ENCODE measurements at places on chromosomes 12 and 14.

DNA sequence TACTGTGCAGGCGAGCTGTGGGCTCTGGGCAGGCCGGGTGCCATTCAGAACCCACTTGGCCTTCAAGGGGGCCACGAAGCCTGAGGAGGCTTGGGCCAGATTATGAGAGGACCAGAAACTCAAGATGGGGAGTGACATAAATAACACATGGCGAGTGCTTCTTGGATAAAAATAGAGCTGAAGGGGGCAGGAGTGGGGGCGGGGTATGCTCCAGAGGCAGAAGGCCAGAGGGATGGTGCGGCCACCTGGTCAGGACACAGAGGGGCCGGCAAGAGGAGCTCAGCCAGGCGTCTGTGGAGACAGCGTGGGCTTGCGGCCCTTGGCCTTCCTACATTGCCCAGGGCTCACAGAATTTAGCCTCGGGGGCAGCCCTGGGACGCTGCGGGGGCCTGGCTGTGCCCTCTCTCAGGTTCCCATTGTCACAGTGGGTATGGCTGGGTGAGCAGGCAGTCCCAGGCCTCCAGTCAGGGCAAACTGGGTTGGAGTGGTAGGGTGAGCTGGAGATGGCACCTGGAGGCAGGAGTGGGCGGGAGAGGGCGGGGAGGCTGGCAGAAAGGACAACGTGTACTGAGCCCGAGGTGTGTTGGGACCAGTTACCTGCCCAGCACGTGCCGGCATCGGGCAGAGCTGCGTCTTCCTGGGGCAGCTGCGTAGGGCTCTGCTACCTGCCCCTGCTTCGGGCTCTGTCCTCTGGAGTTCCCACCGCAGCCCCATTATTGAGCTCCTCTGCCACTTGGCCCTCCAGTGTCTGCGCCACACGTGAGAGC is 7.4 kb upstream of the SLC25A29 start:
- no peak for DNase-seq

DNA sequence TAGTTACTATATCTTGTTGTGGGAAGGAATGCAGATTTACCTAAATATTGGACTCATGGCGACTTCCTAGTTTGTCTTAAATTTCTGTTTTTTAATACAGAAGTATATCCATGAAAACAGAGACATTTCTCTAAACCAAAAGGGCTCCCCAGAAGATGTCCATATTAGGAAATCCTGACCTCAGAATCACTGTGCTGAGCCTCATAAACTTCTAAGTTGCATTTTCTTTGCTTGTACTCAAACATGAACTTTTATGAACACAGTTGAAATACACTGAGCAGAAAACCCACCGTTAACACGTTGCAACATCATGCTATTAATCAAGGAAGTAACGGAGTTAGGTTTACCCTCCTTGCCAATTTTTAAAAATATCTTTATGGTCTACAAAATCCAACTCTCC is 42.9 kb upstream of the NR2C1 start:
- DNase-seq: no peak

- no peak for DNase-seq
Measured at GRCh38 chr12:105933671-105934665, 204.8 kb downstream of the NUAK1 start.

DNA sequence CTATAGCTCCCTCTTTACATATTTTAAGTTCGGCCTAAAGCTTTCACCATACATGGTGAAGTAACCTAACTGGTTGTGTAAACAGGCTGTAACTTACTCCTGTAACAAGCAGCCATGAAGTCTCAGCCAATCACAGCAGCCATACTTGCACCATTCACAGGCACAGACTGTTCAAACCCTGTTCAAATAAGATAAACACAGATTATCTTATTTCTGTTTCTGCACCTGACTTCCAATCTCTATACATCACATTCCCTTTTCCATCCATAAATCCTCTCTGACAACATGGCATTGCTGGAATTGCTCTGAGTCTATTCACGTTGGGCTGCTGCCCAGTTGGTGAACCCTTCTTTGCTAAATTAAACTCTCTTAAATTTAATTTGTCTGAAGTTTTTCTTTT is 34.5 kb upstream of the ARID2 start:
- DNase-seq: no peak

DNA sequence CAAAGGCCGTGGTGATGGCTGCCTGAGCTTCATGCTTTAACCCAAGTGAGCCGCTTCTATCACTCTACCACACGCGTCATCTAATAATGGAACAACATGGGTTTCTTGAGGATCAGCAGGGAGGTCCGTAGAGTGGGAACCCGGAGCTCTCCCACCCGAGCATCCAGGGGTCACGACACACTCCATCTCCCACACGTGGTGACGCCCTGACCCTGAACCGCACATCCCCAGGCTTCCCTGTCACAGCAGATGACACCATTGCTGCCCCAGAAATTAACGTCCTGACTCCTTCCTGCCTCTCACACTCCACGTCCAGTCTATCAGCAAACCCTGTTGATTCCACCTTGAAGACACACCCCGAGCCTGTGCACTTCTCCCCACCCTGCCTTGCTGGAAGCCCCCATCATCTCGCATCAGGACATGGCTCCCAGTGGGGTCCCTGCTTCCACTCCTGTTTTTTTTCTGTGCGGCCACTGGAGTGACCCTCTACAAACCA is 163.2 kb downstream of the PIWIL1 start:
- DNase-seq: no peak

- DNase-seq: peak; percentile 38
Measured at GRCh38 chr12:102740141-102740955, 176.7 kb downstream of the PAH start.

- no peak for DNase-seq
Measured at GRCh38 chr12:127360580-127360979, 906.4 kb upstream of the TMEM132C start.

GRCh38 chr12:114945351-114945750 is 261.4 kb upstream of the TBX3 start:
- no peak for DNase-seq

GRCh38 chr14:89484051-89484844 is 67.2 kb upstream of the FOXN3 start:
- DNase-seq: no peak

GRCh38 chr12:43676183-43676813 is 82.3 kb downstream of the PUS7L start:
- DNase-seq: no peak

DNA sequence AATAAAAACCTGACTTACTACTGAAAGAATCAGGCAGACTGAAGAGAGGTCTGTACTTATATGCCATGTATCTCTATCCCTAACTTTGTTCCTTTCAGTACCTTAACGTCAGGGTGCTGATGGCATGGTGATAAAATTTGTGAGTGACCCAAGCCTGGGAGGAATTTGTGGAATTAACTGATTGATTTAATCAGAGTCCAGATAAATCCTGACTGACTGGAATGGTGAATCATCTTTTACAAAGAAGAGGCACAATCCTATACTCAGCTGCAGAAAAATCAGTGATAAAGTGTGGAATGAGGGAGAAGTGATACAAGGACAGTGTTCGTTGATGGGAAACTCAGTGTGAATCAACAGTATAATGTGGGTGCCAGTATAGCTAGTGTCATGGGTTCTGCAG is 3.7 kb downstream of the TDG start:
- no peak for DNase-seq

DNA sequence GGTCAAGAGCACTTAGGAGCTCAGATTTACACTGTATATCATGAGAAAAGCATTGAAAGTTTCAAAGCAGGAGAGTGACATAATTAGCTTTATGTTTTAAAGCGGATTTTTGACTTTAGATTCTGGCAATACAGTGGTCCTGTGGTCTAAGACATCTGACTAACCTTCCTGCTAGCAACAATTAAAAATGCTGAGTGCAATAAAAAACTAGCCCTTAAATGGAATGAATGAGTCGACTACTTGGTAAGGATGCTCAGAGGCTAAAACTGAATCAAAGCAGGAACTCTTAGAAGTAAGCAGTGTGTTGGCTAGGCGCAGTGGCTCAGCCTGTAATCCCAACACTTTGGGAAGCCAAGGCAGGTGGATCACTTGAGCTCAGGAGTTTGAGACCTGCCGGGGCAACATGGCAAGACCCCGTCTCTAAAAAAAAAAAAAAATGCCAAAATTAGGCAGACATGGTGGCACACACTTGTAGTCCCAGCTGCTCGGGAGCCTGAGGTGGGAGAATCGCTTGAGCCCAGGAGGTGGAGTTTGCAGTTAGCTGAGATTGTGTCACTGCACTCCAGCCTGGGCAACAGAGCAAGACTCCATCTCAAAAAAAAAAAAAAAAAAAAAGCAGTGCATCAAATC is 18.9 kb downstream of the BICD1 start:
- DNase-seq: no peak

DNA sequence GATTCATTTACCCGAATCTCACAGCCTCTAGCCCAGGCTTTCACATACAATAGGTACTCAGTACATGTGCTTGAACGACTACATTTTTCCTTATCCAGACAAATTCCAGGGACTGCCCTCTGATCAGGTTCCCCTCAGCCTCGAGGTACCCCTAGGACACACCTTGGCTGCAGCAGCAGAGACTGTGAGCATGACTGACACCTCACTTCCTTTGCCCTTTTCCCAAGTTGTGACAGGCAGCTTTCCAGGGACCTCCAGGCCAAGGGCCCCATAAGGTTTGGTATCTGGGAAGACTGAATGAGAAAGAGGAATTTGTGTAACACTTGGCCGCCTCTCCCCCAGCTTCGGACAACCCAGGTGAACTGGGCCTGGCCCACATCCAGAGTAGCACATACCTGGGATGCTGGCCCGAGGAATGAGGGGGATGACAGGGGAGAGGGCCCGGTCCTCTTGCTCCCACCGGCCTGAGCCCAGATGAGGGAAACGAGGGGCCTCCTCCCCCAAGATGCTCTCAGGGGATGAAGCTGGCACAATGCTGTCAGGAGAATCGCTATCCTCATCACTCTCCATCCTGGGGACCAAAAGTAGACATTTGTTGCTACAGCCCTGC is 10.2 kb upstream of the PRKAG1 start:
- DNase-seq: no peak

GRCh38 chr12:26514364-26514763 is 318.6 kb downstream of the ITPR2 start:
- no peak for DNase-seq

GRCh38 chr14:37172936-37173614 is 669 bp upstream of the SLC25A21 start:
- peak; percentile 8 for DNase-seq

DNA sequence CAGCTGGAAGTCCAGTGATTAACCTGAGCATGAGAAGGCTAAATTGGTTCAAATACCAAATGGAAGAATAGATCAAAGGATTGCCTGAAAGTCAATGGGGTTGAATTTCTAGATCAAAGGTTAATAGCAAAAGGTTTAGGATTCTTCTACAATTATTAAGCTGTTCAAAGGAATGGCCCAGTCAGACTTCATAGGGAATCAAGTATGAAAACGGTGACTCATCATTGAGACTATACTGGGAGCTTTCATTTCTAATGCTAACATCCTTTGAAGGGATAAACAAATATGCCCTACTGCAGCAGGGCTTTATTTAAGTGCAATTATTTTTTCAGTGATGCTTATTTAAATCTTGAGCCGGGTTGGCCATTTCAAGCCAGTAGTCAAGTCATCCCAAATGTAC is 152.8 kb downstream of the RIMBP2 start:
- no peak for DNase-seq

- peak; percentile 2 for DNase-seq
Measured at GRCh38 chr12:13208533-13209435, 12.3 kb downstream of the EMP1 start.

- peak; percentile 81 for DNase-seq
Measured at GRCh38 chr12:59113831-59114615, 193.7 kb upstream of the LRIG3 start.

GRCh38 chr14:69093631-69094421 is 59.1 kb downstream of the DCAF5 start:
- DNase-seq: peak; percentile 10

GRCh38 chr14:22411398-22412055 is 177.5 kb downstream of the DAD1 start:
- no peak for DNase-seq

DNA sequence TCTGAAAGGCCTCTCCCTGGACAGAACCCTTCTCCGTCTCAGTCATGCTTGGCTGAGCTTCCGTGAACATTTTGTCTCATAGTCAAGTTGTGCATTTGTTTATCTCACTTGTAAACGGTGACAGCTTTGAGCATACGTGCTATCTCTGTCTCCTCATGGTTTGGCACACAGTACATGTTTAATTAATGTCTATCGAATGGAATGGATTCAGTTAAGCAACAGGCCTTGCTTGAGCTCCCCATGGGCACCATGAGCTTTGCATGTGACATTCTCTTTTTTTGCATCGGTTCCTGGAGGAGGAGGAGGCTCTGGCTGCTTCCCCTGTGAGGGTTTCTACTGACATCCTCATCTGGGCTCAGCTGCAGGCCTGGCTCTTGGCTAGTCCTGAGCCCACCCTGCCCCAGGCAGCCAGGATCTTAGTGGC is 80.0 kb downstream of the PRIMA1 start:
- no peak for DNase-seq

DNA sequence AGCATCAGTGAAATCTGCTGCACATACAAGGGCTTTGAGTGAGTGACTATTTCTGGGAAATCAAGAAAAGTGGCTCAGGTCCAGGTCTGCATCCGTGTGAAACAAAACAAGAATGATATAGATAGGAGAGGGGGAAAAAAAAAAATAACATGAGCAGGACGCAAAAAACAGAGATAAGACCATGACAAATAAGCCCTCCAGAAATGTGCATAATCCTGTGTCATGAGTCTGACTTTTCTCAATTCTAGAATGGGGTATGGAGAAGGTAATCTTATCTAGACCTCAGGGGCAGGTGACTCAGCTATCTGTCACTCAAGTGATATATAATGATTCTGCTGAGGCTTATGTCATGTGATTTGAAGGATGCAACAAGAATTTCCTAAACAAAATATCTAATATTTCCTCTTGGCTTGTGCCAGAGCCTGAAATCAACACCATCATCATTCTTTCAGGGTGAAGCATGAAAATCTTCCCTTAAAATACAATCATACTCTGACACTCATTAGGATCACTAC is 250.0 kb downstream of the PHLDA1 start:
- DNase-seq: no peak

GRCh38 chr14:103172921-103173320 is 49.7 kb downstream of the TNFAIP2 start:
- no peak for DNase-seq

DNA sequence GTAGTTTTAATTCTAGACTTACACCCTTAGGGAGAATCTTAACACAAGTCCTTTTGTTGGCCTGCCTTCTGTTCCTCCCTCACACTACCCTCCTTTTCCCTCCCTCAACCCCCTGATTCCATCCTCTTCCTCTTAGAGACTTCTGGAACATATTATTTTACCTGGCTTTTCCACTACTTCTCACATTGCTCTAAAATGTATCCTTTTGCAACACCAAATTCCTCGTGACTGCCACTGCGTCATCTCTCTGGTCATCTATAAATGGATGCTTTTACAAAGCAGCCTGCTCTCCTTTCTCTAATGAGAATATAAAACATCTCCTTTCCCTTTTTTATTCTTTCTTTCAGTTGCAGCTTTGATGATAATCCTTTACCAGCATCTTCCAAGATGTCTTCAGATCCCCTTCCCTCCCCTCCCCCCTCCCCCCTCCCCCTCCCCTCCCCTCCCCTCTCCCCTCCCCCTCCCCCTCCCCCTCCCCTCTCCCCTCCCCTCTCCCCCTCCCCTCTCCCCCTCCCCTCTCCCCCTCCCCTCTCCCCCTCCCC is 93.6 kb downstream of the DIP2B start:
- no peak for DNase-seq
